Stimulated activated CD8-positive, alpha-beta memory T cell treated with anti-CD3 and anti-CD28 coated beads, Interleukin-15, amount 100 ng/mL, for 1 hour (primary cell): ENCODE measurements at places on chromosomes 2 and 18.

GRCh38 chr2:3489764-3490115 is 29.6 kb downstream of the ADI1 start:
- DNase-seq: no peak

GRCh38 chr18:8949206-8949605 is 153.3 kb upstream of the NDUFV2 start:
- no peak for DNase-seq

GRCh38 chr2:138620431-138620830 is 118.9 kb downstream of the SPOPL start:
- no peak for DNase-seq

DNA sequence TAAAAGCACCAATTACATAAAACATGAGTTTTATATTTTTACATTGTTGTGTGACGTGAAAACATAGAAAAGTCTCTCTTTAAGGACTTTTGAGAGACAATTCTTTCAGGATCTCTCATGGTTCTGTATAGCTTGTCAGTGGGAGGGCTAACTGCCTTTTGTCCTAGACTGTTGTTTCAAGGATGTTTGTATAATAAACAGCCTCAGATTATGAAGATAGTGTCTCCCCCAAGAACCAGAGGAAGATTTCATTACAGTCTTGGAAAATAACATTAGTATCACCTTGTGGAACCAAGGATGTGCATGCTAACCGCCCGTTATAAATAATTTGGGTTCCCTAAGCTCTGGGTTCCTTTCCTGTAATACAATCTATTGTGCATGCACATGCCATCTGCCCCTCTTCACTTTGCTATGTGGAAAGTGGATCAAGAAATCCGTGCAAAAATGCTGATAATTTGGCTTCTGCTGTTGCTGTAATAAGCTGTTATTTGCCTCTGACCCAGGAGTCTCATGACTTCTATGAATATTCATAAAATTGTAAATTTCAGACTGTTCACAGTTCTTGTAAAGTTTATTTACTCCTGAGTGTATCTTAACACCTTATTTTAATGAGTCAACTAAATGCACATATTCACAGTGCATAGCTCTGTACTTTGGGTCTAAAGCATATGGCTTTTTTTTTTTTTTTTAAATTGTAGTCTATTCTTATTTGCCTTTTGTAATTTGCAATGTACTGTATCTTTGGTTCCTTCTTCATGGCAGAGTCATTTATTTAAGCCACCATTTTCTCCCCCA is 265.5 kb downstream of the PTH2R start:
- no peak for DNase-seq

DNA sequence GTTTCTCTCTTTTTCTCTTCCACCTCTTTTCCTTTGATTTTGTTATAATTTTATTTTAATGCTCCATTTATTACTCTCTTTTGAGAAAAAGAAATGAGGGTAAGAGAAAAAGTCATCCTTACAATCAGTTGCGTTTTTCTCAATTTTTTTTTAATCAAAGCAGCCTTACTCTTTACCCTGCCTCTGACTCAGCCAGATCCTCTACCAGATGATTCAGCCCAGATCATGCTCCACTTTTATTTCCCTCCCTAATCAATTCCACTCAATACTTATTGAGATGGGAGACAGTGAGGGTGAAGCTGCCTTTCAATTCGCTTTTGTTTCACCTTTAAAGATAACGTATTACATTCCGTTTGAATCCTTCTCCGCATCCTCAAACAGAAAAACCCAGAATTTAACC is 337.9 kb downstream of the SATB2 start:
- DNase-seq: no peak

DNA sequence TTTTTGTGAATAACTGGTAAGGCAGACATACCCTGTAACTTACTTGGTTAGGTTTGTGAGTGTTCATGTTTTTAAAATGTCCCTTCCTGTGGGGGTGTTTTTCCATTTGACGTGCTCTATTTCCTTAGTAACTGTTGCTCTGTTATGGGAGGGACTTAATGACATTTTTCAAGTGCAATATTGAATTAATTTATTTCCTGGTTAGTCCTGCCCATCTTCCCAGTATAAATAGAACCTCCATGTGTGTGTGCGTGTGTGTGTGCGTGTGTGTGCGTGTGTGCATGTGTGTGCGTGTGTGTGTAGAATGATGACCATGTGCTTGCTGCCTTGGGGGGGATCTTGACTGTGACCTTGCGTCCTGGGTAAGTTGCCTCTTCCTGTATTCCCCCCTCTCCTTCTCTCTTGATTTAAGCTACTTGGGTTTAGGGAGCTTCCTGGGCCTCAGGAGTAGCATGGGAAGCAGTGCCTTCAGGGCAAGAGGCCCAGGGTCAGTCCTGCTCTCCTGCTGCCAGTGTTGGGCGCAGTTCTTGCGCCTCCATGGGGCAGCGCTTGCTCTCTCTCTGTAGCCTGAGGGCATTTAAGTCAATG is 163.9 kb downstream of the LDLRAD4 start:
- DNase-seq: no peak

- no peak for DNase-seq
Measured at GRCh38 chr2:61328707-61329251, 142.1 kb downstream of the USP34 start.

DNA sequence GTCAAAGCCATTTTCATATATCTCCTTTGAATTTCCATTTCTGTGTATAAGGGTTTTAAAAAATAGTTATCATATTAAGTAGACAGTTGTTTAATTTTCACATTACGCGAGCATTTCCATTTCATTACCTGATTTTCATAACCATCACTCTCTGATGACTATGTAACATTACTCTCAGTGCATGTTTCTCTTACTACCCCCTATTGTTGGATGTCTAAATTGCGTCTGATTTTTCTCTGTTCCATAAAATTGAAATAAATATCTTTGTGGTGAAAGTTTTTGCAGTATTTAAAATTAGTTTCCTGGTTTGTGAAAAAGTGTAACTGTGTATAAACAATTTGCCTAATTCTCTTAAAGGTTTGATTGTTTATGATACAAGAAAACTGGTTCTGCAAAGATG is 123.8 kb downstream of the MYO1B start:
- DNase-seq: no peak

- DNase-seq: no peak
Measured at GRCh38 chr2:161208527-161209139, 48.4 kb downstream of the TANK start.

DNA sequence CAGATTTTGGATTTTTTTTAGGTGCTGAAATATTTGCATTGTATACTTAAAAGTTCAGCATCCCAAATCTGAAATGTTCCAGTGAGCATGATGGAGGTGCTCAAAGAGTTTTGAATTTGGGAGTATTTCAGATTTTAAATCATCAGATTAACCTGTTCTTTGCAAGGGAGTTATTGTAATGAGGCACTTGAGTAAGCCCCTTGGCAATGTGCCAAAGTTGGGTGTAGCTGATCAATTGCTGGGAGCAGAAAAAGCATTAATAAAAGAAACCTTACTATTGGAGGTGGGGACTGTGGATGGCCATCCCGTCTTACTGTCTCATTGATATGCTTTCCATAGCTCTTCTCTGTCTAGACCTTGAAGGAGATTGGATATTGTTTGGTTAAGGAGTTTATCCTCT is 28.3 kb downstream of the MALT1 start:
- no peak for DNase-seq

DNA sequence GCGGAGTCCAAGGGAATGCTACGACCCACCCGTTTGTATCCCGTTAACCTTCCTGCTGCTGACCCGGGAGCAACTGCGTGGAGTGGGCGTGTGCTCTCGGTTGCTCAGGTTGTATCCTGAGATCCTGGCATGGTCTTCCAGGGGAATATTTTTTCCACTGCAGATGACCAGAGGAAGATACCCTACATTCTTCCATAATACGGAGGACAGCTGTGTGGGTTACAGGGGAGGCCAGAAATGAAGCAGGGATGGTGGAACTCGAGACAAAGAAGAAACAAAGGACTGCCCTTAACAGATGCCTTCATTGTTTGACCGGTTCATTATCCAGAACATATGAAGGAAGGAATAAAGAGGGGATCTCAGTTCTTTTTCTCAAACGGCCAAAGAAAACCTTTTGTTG is 39.8 kb upstream of the CAB39 start:
- DNase-seq: no peak

- DNase-seq: no peak
Measured at GRCh38 chr18:77116201-77117080, 16.1 kb downstream of the MBP start.
